ENCODE measurements at places on chromosomes 13 and 19.

DNA sequence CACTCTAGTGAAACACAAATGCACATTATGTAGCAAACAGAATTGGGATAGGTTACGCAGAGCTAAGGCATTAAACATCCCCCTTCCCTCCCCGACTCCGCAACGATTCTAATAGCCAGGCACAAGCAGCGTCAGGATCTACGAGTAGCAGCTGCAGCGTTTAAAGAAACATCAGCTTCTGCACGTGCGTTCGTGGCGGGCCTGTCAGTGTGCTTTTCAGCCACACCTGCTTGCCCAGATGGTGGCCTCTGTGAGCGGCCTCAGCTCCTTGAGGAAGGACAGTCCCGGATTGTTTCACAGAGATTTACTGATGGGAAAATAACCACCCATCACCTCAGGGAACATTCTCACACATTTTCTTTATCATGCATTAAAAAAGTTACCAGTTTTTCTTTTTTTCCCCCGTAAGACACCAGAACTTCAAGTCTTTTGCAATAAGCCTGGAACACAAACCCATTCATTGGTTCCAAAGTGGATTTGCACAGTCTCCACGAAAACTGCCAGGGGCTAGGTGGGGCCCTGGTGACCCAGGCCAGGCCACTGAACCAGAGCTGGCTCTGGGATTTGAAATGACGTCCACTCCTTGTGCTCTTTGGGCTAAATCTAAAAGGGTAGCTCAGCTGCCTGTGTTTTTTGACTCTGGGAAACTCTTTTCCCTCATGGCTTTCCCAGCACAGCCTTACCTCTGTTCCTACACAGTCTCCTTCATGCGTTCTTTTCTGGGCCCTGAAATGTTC lies 325.5 kb downstream of the KCNRG start:
- no peak for DNase-seq

DNA sequence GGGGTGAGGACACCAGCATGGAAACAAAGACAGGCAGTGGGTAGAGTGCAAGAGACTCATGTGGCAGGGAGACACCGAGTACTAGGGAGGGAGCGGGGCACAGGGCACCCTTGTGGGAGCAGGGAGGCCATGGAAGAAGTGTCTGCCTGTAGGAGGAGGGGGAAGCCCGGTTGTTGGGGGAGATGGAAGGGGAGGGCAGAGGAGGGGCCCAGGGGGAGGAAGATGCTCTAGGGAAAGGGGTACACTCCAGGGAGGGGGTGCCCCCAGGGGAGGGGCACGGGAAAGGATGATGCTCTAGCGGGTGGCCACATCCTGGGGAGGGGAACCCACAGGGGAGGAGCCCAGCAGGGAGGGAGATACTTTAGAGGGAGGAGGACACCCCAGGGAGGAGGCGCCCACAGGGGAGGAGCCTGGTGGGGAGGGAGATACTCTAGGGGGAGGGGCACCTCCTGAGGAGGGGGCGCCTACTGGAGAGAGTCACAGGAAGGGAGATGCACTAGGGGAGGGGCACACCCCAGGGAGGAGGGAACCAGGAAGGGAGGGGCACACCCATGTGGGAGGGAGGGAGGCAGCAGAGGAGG lies 24.9 kb downstream of the CPAMD8 start:
- no peak for DNase-seq

DNA sequence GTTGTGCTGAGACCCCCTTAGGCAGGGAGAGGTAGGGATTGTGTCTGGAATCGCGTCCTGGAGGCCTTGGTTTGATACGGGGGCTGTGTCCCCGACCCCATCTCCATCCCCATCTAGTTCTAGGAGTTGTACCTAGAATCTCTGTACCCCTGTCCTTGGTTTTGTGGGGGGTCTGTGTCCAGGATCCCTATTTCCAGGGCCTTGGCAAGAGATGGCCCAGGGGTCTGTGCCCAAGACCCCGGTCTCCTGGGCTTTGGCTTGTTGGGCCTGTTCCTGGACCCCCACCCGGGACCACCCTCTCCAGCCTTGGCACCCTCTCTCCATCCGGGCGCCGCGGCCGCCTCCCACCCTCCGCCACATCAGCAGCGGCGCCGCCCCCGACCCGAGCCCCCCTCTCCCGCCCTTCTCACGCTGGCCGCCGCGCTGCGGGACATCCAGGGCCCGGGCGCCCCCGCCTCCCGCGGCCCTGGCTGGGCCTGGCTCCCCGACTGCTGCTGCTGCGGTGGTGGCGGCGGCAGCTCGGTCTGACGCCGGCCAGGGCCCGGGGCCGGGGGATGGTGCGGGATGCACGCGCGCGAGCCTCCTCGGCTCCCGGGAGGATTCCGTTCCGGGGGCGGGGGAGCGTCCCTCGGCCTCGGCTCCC lies at the start of gene NUMBL:
NUMBL (minus strand) TSS at position 602 of the 643 bp plus-strand sequence; CDS start at position 434, 168 bp downstream.
- no peak for DNase-seq

- DNase-seq = no peak
Measured at GRCh38 chr19:29685326-29685725, 20.1 kb downstream of the PLEKHF1 start.

- no peak for DNase-seq
Measured at GRCh38 chr19:3193256-3194105, 7.8 kb downstream of the NCLN start.

- DNase-seq = no peak
Measured at GRCh38 chr13:36945078-36945477, 25.0 kb upstream of the SMAD9 start.

- DNase-seq = peak; percentile 60
Measured at GRCh38 chr19:19064098-19064722, 416 bp downstream of the SLC25A42 start.

- no peak for DNase-seq
Measured at GRCh38 chr19:1079566-1080111, 12.7 kb downstream of the ARHGAP45 start.

GRCh38 chr19:16825312-16826052 lies 3.7 kb upstream of the SIN3B start:
- peak; percentile 11 for DNase-seq
